ENCODE measurements at places on chromosomes 16 and 17. TPM values are rescaled to one million over a fixed set of nuclear protein-coding genes. Genes with fewer than 3 reads are reported as not detected.

The CBFA2T3 gene
- total RNA-seq, result 0.11 TPM

DNA sequence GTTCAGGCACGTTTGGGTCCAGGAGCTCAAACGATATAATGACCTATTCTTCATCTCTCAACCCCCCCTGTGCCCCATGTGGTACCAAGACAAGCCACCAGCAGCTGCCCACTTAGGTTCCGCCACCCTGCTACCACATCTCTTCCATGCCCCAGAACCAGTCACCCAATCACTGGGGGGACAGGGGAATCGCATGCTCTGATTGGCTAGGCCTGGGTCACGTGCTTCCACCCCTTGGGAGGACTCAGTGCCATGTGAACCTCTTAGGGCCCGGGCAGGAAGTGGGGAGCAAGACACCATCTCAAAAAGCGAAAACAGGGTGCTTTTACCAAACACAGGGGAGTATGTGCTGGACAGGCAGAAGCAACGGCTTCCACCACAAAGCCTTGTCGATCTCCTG, 91.3 kb downstream of the KATNIP start:
- no peak for DNase-seq

The HS3ST2 gene
- 0.70 TPM for total RNA-seq

DNA sequence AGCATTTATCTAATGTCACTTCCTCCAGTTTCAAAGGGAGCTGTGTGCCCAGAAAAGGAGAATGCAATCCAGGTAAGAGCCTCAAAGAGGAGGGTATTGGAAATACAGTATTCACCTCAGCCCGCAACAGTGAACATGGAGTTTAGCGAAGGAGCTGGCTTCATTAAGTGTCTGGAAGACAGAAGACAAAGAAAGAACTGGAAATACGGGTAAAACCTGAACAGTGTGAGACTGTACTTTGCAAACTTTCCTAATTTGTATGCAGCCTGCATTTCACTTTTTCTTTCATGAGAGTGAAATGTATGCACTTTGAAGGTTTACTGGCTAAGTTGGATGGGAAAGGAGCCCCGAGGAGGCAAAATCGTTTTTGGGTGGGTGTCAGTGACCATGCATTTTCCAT, 478.4 kb downstream of the HS3ST3B1 start:
- no peak for DNase-seq

GRCh38 chr17:44589316-44590071, 32.2 kb downstream of the FZD2 start:
- no peak for DNase-seq

All from CD4-positive, alpha-beta memory T cell (primary cell).